ENCODE measurements at places on chromosomes 6 and 20.

DNA sequence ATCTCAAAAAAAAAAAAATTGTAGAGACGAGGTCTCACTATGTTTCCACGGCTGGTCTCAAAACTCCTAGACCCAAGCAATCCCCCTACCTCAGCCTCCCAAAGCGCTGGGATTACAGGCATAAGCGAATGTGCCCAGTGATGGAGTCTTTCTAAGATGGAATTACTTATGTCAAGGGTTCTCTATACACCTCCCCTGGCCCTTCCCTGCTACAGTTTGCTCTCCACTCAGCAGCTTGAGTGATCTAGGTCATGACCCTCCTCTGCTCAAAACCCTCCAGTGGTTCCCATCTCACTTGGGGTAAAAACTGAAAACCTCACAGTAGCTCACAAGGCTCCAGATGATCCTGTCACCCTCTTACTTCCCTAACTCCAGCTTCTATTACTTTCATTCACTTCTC, 1.8 kb upstream of the DNPH1 start:
- DNase-seq: no peak

DNA sequence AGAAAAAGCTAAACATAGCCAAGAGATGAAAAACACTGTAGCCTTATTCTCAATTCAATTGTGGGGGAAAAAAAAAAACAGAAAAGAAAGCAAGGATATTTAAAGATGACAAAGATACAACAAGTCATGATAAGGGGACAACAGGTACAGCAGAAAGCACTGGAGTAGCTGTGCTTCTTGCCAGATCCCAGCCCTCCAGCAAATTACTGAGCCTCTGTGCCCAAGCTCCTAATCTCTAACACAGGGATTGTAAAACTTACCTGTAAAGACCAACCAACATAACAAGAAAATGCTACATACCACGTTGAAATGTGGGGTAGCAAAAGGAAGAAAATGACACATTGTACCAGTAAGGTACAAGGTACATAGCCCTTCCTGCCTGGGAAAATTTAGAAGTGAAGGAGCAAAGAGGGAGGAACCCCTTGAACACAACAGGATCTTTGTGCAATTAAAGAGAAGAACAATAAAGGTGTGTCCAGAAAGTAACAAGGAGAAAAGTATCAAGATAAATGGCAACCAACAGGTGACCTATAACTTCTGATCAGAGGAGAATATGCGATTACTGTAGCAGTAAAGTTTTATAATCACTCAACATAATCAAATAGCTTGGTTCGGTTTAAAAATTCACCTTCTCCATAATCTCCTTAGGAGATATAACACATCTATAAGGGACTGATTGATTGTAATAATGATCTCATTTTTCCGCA, 30.6 kb downstream of the PREP start:
- no peak for DNase-seq

DNA sequence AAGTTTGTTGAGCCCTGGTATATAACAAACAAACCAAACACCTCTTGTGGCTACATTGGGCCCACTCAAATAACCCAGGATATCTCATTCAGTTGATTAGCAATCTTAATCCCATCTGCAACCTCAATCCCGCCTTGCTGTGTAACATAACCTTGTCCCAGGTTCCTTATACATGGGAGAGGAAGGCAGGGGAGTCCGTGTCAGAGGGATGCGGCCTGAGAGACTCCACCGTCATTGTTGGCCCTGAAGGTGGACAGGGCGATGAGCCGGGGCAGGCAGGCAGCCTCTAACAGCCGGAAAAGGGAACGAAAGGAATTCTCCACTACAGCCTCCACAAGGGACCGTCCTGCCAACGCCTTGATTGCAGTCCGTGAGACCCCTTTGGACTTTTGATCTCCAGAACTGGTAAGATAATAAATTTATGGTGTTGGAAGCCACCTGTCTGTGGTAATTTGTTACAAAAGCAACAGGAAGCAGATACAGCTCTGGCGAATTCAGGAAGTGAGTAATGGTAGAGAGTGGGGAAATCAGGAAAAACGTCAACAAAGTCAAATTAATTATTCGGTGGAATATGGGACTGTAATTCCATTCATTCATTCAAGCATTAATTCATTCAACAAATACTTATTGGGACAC, 124.5 kb upstream of the SALL4 start:
- no peak for DNase-seq

GRCh38 chr6:71589254-71589653, 297.1 kb upstream of the RIMS1 start:
- no peak for DNase-seq

GRCh38 chr6:81785377-81785776, 32.9 kb upstream of the TENT5A start:
- DNase-seq: no peak

DNA sequence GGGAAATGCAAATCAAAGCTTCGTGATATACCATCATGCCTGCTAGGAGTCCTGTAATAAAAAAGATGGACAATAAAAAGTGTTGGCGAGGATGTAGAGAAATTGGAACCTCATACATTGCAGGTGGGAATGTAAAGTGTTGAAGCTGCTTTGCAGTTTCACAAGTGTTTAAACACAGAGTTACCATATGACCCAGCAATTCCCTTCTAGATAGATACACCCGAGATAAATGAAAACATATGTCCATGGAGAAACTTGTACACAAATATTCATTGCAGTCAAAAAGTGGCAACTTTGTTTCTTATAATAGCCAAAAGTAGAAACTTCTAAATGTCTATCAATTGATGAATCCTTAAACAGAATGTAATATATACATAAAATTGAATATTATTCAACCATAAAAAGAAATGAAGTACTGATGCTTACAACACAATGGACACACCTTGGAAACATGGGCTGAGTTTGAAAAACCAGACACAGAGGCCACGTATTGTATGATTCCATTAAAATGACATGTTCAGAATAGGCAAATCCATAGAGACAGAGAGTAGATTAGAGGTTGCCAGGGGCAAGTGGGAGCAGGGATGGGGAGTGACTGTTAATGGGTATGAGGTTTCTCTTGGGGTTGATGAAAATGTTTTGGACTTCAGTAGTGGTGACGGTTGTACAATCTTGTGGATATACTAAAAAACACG, 20.8 kb upstream of the ERVFRD-1 start:
- DNase-seq: no peak

- DNase-seq: no peak
Observed at GRCh38 chr20:35317416-35318210, 25.4 kb upstream of the FAM83C start.

DNA sequence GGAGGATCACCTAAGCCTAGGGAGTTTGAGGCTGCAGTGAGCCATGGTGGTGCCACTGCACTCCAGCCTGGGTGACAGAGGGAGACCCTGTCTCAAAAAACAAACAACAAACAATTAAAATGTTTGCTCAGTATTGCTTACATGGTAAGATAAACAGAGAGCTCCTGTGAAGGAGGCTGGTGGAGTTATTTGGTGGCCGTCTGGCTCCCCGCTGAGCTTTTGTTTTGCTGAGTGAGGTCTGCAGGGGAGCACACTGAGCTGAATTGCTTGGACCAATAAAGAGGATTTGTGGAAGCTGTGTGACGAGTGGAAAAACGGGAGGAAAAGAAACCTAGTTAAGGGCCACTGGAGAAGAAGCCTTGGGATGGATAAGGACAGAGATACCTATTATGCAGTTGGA, 41.1 kb upstream of the BMP6 start:
- no peak for DNase-seq

GRCh38 chr6:40489798-40490197, 97.4 kb downstream of the LRFN2 start:
- no peak for DNase-seq

- DNase-seq: no peak
Observed at GRCh38 chr6:138157986-138158638, 3.6 kb upstream of the ARFGEF3 start.

- DNase-seq: no peak
Observed at GRCh38 chr6:35368038-35368887, 25.9 kb downstream of the PPARD start.

- no peak for DNase-seq
Observed at GRCh38 chr20:61234224-61234890, 17.7 kb upstream of the CDH4 start.

- no peak for DNase-seq
Observed at GRCh38 chr6:157706883-157707282, 116.2 kb upstream of the SNX9 start.

DNA sequence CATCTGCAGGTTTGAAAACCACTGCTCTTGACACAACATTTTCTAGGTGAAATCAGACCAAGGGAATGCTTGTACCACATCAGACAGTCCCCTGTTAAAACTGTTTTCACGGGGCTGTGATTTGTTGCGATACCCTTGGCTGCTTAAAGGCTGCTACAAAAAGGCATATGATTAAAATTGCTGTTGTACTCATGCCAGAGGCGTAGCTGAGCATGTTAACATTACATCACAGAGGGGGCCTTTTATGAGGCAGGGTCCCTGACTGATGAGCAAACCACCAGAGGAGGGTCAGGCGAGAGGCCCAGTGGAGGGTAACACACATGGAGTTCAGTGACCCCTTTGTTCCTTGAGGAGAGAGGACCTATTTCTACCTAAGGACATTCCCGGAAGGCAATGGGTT, 70.4 kb upstream of the CDYL start:
- no peak for DNase-seq

DNA sequence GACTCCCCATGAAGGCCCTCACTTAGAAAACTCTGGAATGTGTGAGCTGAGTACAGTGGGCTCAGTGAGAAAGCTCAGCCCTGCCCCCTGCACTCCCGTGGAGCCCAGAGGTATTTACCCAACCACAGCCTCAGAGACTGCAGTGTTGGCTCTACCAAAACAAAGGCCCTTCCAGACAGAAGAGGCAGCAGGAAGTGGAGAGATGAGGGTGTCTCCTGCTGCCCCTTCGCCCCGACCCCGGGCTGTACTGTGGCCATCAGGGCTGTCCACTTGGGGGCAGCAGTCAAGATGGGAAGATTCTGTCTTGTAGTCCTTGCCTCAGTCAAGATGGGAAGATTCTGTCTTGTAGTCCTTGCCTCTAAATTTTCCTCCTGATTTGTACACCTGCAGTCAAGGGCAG, 341.3 kb downstream of the TAF4 start:
- DNase-seq: no peak

- no peak for DNase-seq
Observed at GRCh38 chr6:15332446-15332845, 86.6 kb downstream of the JARID2 start.

GRCh38 chr6:45630801-45631200, 253.1 kb upstream of the SUPT3H start:
- DNase-seq: no peak

DNA sequence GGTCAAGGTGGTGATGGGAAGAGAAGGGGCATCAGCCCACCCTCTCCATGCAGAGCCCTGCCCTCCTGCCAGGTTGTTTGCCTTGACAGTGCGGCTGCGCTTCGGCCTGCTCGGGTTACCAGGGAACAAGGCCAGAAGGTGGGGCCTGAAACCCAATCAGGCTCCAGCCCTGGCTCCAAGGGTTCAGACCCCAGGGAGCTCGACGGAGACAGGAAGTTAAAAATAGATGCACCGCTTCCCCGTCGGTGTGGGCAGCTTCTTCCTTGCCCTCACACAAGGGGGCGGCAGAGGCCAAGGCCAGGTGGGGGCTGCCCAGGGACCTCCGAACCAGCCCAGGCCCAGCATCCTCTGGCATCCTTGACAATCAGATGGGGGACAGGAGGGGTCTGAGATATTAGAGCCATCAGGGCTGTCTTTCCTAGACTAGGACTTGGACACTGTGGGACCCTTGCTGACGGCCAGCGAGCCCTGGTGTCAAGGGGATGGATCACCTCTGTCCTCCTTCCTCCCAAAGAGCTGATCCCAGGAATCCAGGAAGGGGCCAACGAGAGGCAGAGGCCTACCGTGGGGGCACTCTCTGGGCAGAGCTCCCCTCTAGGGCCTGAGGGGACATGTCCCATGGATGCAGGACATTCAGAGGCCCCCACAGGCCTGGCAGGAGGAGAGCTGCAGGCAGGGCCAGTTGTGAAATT, 65.2 kb downstream of the RIPOR3 start:
- no peak for DNase-seq

DNA sequence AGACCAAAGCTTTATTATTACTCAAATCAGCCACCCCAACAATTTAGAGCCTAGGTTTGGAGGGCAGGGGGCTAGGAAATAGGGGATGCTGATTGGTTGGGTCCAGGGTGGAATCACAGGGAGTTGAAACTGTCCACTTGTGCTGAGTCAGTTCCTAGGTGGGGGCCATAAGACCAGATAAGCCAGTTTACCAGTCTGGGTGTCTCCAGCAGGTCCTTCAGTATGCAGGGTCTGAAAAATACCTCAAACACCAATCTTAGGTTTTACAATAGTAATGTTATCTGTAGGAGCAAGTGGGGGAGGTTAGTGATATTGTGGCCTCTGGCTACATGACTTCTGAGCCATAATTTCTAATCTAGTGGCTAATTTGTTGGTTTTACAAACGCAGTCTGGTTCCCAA, 63.2 kb downstream of the UBR2 start:
- DNase-seq: no peak

DNA sequence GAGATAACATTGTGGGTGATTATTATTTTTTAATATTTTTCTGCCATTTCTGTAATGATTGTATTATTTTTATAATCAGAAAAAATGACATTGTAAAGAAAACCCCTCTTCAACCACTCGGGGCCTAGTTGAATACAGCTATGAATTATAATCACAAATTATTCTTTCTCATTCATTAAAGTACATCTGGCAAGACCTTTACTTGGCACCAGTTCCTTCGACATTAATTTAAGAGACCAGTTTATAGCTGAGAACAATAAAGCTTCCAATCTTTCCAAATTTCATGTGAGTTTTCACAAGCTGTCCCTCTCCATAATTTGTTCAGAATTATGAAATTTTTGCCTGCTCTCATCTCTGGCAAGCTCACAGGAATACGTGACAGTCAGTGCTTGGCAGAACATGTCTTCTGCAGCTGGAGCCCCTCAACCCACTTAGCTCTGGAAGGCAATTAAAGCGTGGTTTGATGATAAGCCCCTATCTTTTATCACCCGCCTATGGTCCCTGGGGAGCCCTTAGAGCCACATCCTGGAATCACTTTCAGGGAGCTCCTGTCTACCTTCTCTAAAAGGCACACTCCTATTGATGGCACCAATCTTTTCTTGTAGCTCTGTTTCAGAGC, 237.2 kb upstream of the PRND start:
- DNase-seq: no peak

GRCh38 chr6:64681416-64682160, 1025.4 kb downstream of the EYS start:
- DNase-seq: no peak

- DNase-seq: no peak
Observed at GRCh38 chr6:121858986-121859385, 423.5 kb downstream of the GJA1 start.

Data from HS-27A (cell line).